ENCODE measurements at places on chromosomes 1 and 21. TPM values are rescaled to one million over a fixed set of nuclear protein-coding genes. Genes with fewer than 3 reads are reported as not detected.

The WNT2B gene
- 4.2 TPM for total RNA-seq

The TTLL7 gene
- total RNA-seq = 15.5 TPM

The TSNAX gene
- total RNA-seq = 31.4 TPM

The CELSR2 gene
- total RNA-seq = 4.6 TPM

DNA sequence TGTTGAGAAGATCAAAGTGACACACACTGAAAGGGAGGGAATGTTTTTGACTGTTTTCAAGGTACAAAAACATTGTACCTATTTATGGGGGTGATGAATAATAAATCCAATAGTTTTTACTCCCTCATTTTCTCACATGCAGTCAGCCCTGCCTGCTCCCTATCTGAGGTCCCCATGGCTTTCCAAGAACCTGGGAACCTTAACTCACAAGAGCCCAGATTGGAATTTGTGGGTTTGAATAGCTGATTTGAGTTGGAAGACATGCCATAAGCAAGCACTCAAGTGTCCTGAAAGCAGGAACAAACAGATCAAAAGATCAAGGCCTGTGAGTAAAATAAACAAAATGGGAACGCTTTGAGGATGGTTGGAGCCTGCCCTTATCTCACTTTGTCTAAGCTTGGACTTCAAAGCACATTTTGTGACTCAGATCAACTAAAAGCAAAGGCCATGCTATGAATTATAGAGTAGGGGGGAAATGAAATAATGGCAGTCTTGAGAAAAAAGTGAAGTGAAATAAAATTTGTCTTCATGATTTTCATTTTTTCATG lies 136.6 kb downstream of the LYPLAL1 start:
- no peaks in the 10 kb centered on the region for H3K36me3 ChIP-seq
- H3K4me1 ChIP-seq = no peaks in the 10 kb centered on the region
- H3K27ac ChIP-seq = no peak overlapping the region
- DNase-seq = no peak

- H3K36me3 ChIP-seq = no peaks in the 10 kb centered on the region
- H3K27ac ChIP-seq = peak overlapping the region; percentile 46
- H3K4me3 ChIP-seq = peak overlapping the region; percentile 10
- no peaks in the 10 kb centered on the region for H3K27me3 ChIP-seq
- peaks cover 56% of the 10 kb centered on the region for H3K4me1 ChIP-seq
- DNase-seq = peak; percentile 95
Measured at GRCh38 chr1:220810179-220810653, 23.5 kb downstream of the MTARC1 start.

DNA sequence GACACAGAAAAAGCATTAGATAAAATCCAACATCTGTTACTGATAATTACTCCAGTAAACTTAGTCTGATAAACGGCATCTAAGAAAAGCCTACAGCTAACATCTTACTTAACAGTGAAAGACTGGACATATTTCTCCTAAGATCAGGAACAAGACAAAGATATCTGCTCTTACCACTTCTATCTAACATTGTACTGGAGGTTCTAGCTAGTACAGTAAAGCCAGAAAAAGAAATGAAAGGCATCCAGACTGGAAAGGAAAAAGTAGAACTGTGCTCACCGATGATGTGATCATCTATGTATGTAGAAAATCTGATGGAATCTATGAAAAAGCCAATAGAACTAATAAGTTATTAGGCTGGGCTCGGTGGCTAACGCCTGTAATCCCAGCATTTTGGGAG lies 21.7 kb downstream of the NEXN start:
- no peak for DNase-seq
- H3K36me3 ChIP-seq = no peaks in the 10 kb centered on the region
- H3K27ac ChIP-seq = no peak overlapping the region
- no peaks in the 10 kb centered on the region for H3K4me1 ChIP-seq
- no peak overlapping the region for H3K4me3 ChIP-seq

DNA sequence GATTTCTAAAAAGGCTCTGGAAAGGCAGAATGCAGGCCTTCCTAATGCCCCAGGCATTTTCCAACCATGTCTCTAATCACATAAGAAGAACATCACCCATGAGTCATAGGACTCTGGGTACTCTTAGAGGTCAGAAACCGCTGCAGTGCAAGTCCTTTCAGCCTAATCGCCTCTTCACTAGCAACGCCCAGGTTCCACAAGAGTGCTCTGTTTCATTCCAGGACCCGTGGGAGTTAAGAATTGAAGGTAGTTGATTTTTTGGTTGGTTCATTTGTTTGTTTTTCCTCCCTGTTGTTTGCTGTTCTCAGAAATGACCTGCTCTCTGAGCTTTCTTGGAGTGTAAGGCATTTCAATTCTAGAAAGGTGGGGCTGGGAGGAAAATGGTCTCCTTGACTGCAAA lies 123.2 kb downstream of the NR5A2 start:
- H3K36me3 ChIP-seq = no peaks in the 10 kb centered on the region
- no peak overlapping the region for H3K4me3 ChIP-seq
- no peaks in the 10 kb centered on the region for H3K27me3 ChIP-seq
- H3K4me1 ChIP-seq = no peaks in the 10 kb centered on the region
- DNase-seq = no peak

GRCh38 chr1:30226648-30227047 lies 496.7 kb downstream of the MATN1 start:
- H3K36me3 ChIP-seq = no peaks in the 10 kb centered on the region
- no peak overlapping the region for H3K4me3 ChIP-seq
- H3K27me3 ChIP-seq = no peaks in the 10 kb centered on the region

- H3K4me1 ChIP-seq = peaks cover 61% of the 10 kb centered on the region
- H3K27me3 ChIP-seq = no peaks in the 10 kb centered on the region
- H3K36me3 ChIP-seq = no peaks in the 10 kb centered on the region
- peak overlapping the region; percentile 51 for H3K27ac ChIP-seq
Measured at GRCh38 chr1:53025769-53026112, 36.3 kb upstream of the PODN start.

- no peaks in the 10 kb centered on the region for H3K27me3 ChIP-seq
- H3K27ac ChIP-seq = no peak overlapping the region
- H3K36me3 ChIP-seq = peaks cover 74% of the 10 kb centered on the region
- no peak overlapping the region for H3K4me3 ChIP-seq
Measured at GRCh38 chr1:150464422-150464826, 22.8 kb upstream of the TARS2 start.

GRCh38 chr21:35528116-35529042 lies 479.3 kb upstream of the RUNX1 start:
- H3K36me3 ChIP-seq = no peaks in the 10 kb centered on the region
- H3K27me3 ChIP-seq = no peaks in the 10 kb centered on the region
- peak overlapping the region; percentile 39 for H3K4me3 ChIP-seq
- H3K27ac ChIP-seq = peak overlapping the region; percentile 41
- no peak for DNase-seq

DNA sequence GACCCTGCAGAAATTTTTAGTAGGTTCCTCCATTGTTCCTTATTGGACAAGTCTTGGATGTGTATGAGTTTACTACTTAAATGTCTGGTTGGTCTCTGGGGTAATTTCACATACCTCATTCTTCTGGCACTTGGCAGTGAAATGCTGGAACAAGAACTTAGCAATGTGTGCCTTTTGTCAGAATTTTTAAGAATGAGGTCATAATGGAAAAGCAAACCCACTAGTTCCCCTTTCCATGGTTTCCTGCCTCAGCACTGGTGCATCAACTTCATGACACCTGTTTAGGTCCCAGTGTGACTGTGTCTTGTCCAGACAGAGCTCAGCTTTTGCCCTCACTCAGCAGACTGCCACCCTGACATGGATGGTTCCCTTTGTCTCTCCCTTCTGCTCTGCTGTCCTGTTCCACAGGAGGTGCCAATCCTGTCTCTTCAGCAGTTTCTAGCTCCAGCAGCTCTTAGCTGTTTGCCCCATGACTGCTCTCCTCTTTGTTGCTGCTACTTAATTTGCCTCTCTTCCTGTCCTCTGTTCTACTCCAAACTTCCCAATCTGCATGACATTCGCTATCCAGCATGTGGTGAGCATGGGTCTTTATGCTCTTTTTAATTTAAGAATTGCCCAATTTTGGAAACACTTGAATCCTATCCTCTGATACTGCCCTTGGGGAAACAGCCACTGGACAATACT lies 135.6 kb downstream of the CYYR1 start:
- H3K27ac ChIP-seq = no peak overlapping the region
- H3K36me3 ChIP-seq = no peaks in the 10 kb centered on the region
- H3K4me1 ChIP-seq = no peaks in the 10 kb centered on the region
- no peaks in the 10 kb centered on the region for H3K27me3 ChIP-seq
- H3K4me3 ChIP-seq = no peak overlapping the region

DNA sequence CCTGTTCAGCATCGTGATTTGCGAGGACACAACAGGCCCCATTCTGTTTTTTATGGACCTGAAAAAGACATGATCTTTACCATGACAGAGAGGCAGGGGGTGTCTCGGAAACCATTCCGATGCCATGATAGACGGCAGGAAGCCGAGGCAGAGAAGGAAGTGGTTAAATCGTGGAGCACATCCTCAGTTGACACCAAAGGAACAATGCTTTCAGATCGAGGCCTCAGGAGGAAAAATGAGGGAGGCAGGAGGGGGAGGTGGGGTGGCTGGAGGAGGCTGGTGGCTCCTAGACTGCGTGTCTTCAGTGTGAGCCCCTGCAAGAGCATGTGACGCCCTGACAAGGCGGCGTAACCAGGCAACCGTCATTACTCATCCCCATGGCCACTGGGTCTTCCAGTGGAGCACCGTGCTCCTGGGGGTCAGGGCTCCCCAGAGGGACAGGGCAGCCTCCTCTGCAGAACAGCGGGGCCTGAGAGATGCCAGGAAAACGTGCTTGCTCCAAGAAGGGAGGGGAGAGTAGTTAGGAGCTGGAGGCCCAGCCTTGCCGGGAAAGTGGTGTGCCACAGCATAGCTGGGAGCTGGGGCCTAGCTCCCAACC lies 172.8 kb upstream of the TMEM51 start:
- H3K36me3 ChIP-seq = no peaks in the 10 kb centered on the region
- DNase-seq = no peak
- H3K4me3 ChIP-seq = no peak overlapping the region
- no peaks in the 10 kb centered on the region for H3K27me3 ChIP-seq
- H3K4me1 ChIP-seq = peaks cover 3% of the 10 kb centered on the region
- H3K27ac ChIP-seq = no peak overlapping the region

- no peaks in the 10 kb centered on the region for H3K4me1 ChIP-seq
- H3K27me3 ChIP-seq = no peaks in the 10 kb centered on the region
- H3K4me3 ChIP-seq = no peak overlapping the region
- no peak for DNase-seq
- no peaks in the 10 kb centered on the region for H3K36me3 ChIP-seq
Measured at GRCh38 chr1:247840818-247841217, 878 bp downstream of the OR11L1 start.

DNA sequence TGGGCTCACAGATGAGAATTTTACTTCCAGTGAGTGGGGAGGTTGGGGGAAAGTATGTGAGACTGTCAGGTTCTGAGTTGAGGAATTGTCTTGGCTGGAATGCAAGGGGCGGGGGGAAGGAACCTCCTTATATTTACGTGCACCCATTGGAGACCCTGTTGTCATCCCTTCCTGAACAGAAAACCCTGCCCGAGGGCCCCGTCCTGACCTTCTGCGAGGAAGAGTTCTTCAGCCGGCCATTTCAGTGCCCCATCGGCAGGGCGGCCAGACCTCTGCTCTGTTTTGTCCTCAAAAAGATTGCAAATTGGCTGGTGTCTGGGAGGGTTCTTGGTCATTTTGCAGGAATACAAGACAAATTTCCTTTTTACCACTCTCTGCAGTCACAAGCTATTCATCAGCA lies 7.1 kb downstream of the KIF26B start:
- no peak overlapping the region for H3K4me3 ChIP-seq
- no peak for DNase-seq
- H3K4me1 ChIP-seq = peaks cover 3% of the 10 kb centered on the region
- peaks cover under 1% of the 10 kb centered on the region for H3K27me3 ChIP-seq
- H3K27ac ChIP-seq = no peak overlapping the region
- H3K36me3 ChIP-seq = no peaks in the 10 kb centered on the region

DNA sequence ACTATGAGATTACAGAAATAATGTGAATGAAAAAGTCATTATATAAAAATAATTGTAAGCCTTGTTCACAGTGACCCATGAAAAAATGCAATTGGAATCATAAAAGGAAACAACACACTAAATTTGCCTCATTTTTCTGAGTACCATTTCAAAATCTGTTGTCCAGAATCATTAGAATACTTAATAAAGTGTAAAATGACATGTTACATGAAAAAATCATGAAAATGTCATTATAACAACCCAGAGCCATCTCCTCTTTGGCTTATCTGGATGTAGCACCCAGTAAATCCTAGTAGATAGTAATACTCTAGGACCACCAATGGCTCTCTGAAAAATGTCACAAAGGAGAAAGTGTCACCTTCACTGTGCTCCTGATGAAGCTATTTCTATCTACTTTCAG lies 76.5 kb downstream of the DDAH1 start:
- no peak for DNase-seq
- peaks cover 26% of the 10 kb centered on the region for H3K4me1 ChIP-seq
- H3K27me3 ChIP-seq = no peaks in the 10 kb centered on the region
- no peak overlapping the region for H3K27ac ChIP-seq
- no peak overlapping the region for H3K4me3 ChIP-seq

DNA sequence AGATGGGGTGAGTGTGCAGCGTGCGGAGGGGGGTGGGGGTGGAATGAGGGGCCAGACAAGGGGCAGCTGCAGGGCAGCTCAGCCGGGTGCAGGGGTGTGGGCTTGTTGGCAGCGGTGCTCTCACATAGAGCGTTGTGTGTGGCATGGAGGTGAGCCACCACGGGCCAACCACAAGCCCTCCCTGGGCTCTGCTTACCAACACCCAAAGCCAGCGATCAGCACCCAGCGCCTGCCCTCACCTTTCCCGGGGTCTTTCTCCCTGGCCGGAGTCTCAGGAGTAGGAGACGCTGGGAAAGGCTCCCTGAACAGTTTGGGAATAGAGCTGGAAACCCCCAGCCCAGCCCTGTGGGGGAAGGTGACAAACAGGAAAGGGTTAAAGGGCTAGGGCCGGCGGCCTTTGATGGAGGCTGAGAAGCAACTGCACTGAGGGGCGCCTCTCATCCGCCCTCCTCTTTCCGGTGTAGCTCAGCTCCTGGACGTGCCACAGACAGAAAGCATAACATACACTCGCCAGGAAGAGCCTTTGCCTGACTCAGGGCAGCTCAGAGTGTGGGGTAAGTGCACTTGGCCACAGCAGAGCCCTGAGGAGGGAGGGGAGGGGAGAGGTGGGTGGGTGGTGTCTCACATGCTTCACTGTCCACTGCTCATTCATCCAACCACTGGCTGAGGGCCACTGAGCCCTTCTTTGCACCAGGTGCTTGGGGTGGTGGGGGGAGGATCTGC lies 577 bp downstream of the IKBKE start:
- no peaks in the 10 kb centered on the region for H3K36me3 ChIP-seq
- H3K4me3 ChIP-seq = peak overlapping the region; percentile 34
- peaks cover 19% of the 10 kb centered on the region for H3K4me1 ChIP-seq
- H3K27me3 ChIP-seq = peaks cover 20% of the 10 kb centered on the region
- H3K27ac ChIP-seq = peak overlapping the region; percentile 55
- DNase-seq = no peak

- no peak overlapping the region for H3K27ac ChIP-seq
- H3K4me1 ChIP-seq = no peaks in the 10 kb centered on the region
- H3K27me3 ChIP-seq = no peaks in the 10 kb centered on the region
- H3K4me3 ChIP-seq = no peak overlapping the region
- no peak for DNase-seq
Measured at GRCh38 chr21:16264319-16264718, 534.5 kb downstream of the USP25 start.

- no peaks in the 10 kb centered on the region for H3K36me3 ChIP-seq
- DNase-seq = no peak
- H3K4me3 ChIP-seq = no peak overlapping the region
- no peaks in the 10 kb centered on the region for H3K4me1 ChIP-seq
Measured at GRCh38 chr1:24109686-24110475, 2.1 kb downstream of the MYOM3 start.
